T-helper 2 cell (primary cell): ENCODE measurements at places on chromosomes 6 and 20.
A peak's percentile ranks its signal among the peaks of the same experiment; 100 is the strongest.

DNA sequence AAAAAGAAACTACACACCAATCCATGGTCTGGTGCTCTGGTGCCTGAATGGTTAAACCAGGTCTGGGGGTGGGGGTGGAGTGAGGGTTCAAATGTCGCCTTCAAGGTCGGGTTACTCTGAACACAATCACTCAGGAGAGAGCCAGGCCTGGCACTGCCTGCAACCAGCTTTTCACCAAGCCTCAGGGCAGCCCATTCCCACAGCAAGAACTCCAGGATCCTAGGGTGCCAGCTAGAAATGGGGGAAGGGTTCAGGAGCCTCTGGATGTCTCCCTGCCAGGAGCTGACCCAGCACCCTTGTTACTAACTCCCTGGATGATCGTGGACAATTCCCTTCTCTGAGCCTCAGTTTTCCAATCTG lies 6.7 kb downstream of the SDC4 start:
- no peak for DNase-seq

GRCh38 chr6:14540276-14540675 lies 422.7 kb downstream of the CD83 start:
- DNase-seq = no peak

DNA sequence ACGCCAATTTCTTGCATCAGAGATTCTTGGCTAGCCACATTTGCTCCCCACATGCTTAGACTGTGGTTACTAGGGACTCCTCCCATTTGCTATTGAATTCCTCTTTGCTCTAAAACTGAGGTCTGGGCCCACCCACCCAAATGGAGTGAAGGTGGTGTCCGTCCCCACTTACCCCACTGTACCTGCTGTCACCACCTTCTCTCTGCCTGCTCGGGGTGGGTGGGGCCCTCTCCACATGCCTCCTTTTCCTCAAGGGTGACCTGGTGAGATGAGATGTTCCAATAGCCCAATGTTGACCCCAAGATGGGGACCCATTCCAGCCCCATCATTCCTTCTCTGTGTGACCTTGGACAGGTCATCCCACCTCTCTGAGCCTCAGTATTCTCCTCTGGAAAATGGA lies 74.6 kb downstream of the GNAS-AS1 start:
- DNase-seq = no peak

GRCh38 chr6:169555971-169556617 lies 145.7 kb downstream of the WDR27 start:
- no peak for DNase-seq

DNA sequence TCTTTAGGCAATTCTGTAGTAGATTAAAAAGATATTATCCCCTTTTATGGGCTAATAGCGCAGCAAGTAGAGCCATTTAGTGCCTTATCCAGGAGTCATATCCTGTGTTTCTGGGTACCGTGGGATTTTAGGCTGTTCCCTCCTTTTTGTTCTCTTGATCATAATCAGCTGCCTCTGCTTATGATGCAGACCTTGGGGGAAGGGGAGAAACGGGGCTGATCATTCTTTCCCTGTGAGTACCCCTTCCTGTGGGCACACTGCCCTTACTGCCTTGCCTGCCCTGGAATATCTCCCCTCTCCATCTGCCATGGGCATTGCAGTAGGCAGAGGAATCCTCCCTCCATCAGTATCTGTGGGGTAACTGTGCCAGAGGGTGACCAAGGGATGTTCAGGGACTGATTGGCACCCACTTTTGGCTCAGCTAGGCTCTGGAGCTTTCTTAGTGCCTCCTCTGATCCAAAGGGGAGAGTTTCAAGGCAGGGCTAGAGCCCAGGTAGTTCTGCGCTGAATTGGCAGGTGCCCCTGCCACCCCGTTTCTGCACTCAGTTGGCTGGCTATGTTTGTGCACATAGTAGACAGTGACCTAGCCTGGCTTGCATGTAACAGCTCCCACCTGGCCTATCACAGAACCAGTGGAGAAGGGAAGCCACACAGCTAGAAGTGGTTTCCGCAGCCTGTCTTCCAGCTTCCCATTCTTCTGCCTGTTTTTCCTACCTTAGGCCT lies 103.3 kb downstream of the FIG4 start:
- no peak for DNase-seq

- no peak for DNase-seq
These were observed 105.4 kb downstream of the MAFB start for GRCh38 chr20:40583636-40584035.

DNA sequence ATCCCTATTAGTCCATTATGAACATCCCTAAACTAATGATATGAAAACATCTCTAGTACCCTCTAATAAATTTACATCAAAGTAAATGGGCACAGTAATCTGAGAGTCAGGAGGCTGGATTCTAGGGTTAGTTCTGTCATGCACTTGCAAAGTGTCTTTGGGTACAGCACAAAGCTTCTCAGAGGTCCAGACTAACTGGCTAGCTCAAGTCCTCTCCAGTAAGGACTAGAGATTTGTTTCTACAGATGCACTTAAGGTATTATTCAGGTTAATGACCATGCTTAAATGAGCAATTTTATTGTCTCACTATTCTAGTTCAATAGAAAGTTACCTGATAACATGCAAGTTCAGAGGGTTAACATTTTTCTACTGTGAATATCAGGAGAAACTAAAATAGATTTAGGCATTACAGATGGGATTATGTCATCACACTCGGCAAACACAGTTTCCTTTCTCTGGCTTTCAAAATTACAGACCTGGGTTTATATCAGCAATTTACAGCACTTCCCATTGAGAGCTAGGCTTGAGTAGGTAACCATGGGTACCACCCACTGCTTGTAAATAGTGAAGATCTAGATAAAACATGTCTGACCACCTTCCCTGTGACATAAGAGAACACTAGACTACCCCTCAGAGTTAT lies 402.9 kb upstream of the RUNX2 start:
- no peak for DNase-seq

DNA sequence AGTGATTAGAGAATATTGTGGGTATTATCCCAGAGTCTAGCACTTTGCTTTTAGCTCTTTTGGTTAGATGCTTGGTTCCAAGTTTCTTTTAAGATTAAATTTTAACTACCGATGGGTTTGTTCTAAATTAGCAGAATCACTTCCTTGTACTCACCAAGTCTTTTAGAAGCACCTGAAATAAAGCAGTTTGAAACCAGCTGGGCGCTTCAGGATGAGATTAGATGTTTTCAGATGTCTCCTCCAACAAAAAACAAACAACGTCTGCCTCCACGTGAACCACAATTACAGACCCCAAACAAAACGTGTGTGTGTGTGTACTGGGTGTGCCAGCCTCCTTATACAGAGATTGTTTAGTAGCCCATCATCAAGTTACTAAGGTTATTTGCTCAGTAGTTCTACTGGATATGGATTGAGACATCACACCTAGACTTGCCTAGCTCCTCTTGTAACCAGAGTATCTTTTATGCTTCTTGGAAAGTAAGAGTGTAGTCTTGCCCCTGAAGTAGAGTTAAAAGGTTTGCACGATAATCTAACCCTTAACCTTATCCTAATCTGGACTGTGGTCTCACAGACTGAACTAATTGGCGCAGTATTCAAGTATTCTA lies 2.3 kb downstream of the DSTN start:
- no peak for DNase-seq

DNA sequence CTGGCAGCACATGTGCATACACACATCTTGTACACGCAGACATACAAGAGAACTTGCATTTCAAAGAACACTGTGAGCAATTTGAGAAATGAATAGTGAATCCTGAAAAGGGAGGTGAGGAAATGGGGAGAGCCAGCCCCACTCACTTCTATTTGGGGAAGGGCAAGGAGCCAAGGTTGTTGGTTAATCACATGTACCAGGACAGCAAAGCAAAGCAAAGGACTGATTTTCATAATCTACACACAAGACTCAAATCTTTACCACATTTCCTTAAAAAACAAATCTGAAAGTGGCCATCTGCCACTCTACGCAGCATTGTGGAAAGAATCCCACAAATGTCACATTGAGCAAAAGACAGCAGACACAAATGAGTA lies 35.0 kb upstream of the KIF16B start:
- DNase-seq = no peak

DNA sequence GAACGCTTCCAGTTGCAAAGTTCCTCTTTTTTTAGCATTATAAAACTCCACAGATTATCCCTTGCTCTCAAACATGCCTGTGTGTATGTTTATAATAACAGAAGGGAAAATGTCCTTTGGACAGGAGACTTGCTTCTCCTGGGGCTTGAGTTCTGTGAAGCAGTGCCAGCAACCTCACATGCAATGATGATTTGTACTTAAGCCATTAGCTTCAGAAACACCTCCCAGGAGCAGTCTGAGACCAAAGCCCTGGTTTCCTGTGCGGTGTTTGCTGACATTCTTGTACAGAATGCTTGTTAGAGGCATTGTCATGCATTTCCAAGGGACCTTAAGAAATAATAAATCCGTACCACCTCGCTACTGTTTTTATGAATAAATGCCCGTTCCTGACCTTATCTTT lies 752.8 kb downstream of the CBLN4 start:
- no peak for DNase-seq

DNA sequence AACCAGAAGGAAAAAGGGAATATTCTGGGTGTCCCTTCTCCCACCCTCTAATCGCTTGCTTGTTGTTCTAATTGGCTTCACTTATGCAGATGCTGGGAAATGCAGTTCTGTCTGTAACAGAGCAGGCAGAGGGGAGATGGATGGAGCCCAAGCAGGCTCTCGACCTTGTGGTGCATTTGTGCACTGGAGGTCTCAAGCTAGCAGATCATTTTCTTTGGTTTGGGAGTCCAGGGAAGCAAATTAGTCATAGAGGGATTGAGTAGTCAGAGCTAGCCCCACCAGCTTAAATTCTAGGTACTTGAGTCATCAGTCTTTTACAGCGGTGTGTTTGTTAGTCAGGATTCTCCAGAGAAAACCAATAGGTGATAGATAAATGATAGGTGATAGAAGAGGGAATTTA lies 234.7 kb upstream of the ECI2 start:
- no peak for DNase-seq

DNA sequence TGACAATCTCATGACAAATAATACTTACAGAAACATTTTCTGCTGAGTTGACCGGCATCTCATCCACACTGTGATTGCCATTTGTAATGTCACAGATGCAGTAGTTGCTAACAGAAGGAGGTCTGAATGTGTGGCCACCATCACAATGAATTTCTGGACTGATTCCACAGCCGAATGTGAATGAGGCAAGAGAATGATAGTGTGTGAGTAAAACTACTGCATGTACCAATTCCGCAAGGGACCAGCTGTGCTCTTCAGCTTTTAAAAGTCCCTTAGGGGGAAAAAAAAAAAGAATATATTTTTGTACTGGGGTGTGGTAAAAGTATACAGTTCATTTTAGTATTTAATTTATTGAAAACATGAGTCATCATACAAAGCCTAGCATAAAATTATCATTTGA lies 96.2 kb downstream of the SESN1 start:
- DNase-seq = no peak

DNA sequence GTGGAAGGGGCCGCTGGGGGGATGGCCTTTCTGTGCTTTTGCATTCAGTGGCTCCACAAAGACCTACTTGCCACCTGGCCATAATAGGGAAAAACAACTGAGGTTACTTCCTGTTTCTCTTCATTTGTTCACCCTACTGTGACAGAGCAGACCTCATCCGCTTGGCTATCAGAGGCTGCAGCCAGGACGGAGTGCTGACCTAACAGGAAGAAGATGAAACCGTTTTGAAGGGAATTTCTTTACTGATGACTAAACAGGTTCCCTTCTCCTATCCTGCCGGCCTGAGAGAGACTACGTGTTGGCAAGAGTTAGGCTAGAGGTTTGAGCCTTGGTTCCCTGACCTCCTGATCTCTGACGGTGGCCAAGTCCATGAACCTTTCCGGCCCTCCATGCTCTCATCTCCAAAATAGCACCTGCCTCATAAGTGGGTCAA lies 21.3 kb downstream of the PRR18 start:
- DNase-seq = no peak

GRCh38 chr20:41734506-41734945 lies 116.3 kb upstream of the CHD6 start:
- DNase-seq = peak; percentile 11

DNA sequence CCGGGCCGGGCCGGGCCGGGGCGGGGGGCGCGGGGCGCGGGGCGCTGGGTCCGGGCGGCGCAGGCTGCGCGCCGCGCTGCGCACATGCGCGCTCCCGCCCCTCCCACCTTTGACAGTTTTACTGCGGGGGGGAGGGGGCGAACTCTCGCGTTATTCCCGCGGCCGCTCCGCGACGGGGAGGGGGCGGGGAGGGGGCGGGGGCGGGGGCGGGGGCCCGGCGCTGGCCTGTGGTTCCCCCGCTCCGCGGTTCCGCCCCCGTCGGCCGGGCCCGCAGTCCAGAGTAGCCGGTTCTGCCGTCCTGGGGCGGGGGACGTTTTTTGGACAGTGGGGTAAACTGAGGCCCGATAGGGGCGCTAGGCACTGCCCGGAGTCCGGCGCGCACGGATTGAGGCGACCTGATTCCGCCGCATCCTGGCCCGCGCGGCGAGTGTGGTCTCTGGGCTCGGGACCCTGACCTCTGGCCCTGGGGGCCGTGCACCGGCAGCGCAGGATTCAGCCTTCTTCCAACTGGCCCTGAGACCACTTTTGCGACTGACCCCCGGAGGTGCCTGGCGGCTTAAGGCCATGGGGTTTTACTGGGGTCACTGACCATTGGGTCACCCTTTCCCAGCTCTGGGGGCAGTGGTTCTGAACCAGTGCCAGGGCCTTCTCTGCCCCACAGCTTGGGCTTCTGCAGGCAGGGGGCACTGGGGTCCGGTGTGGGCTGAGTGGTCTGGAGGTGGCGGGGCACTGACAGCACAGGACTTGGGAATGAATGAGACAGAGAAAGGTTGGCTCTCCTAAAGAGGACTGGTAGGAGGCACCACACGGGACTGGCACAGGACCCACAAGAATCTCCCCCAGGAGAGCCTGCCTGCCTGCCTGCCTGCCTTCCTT lies at the start of gene ZNF512B:
Gene ZNF512B (minus strand): TSS at position 93 of the 876 bp plus-strand sequence. CDS start 1,980 bp downstream, outside the sequence.
- DNase-seq = no peak

DNA sequence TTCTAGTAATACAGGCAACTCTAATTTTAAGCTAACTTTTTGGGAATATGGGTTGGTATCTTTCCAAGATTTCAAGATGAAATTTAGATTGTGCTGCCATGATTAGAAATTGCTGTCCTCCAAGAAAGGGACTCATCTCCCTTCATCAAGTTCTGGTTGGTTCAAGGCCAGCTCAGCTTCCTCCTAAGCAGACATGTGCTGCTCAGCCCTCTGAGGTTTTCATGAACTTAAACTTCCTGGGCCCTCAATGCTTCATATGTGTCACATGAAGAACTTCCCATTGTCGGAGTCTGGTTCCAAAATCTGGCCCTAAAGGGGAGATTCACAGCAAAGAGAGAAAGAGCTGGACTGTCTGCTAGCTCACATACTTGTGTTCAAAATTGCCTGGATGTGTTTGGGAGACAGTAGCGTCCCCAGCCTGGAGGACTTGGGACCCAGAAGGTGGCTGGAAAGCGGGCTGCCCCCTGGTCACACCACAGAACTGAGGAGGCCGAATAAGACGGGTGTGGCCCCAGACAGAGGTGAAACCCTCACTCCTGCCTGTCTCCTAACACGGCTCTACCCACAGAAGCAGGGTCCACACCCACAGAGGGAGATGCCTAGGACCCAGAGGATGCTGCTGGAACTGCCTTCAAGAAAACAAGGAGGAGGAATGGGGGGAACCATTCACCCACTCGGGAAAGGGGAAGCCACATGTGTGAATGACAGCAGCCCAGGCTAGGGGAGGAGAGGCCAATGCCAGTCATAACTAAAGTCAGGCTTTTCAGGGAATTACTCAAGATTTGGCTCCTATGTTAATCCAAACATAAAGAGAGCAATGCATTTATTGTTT lies 54.3 kb upstream of the GPR31 start:
- DNase-seq = no peak

GRCh38 chr6:14848019-14848418 lies 397.9 kb upstream of the JARID2 start:
- DNase-seq = no peak
